ENCODE measurements at places on chromosomes 16 and 17.

GRCh38 chr17:81030741-81031565 is 4.0 kb upstream of the BAIAP2 start:
- DNase-seq: no peak

- DNase-seq: no peak
Observed at GRCh38 chr17:79968116-79968515, 67.6 kb downstream of the TBC1D16 start.

DNA sequence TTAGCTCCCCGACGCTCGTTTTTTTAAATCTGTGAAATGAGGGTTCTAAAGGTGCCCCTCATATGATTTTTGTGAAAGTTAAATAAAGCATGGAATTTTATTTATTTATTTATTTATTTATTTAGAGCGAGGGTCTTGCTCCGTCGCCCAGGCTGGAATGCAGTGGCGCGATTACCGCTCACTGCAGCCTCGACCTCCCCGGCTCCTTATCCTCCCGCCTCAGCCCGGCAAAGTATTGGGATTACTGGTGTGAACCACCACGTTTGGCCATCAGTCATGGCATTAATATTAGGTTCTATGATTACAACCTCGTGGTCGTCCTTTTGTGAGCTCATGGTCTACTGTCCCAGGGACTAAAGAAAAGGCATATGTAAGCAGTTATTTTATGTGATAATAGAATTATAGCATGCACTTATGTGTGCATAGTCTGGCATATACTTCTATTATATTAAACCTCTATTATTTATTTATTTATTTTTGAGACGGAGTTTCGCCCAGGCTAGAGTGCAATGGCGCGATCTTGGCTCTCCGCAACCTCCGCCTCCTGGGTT is 557 bp upstream of the LUC7L start:
- no peak for DNase-seq

- no peak for DNase-seq
Observed at GRCh38 chr17:81121841-81122733, 43.2 kb upstream of the PVALEF start.

- no peak for DNase-seq
Observed at GRCh38 chr16:17302214-17302613, 168.5 kb downstream of the XYLT1 start.

- no peak for DNase-seq
Observed at GRCh38 chr17:12765548-12765947, 23.8 kb upstream of the ARHGAP44 start.

- DNase-seq: no peak
Observed at GRCh38 chr17:52149626-52150025, 8.9 kb downstream of the CA10 start.

Measured in activated T-helper 1 cell treated with anti-CD3 and anti-CD28 coated beads, Interleukin-2, amount 50 U/mL, for 16 hours (primary cell).